ENCODE measurements at places on chromosomes 4 and X.
A peak's percentile ranks its signal among the peaks of the same experiment; 100 is the strongest.

DNA sequence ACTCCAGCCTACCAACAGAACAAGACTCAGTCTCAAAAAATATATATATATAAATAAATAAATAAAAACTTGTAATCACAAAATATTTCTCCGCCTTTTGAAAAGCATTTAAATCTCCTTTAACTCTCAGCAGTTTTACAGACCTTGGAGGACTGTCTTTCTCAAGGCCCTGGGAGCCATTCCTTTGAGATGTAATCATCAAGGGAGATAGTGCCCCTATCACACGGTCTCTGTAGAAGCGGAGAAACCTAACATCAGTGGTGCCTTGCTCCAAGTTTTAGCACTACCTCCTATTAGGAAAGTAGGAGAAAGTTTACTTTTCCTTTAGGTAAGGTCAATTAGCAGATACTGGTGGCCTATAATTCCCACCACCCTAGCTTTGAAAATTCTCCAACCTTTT lies 58.5 kb downstream of the ANTXR2 start:
- DNase-seq = no peak

- DNase-seq = no peak
Measured at GRCh38 chr4:15781427-15782095, 3.4 kb downstream of the CD38 start.

GRCh38 chr4:172109466-172109865 lies 296.3 kb downstream of the GALNTL6 start:
- DNase-seq = no peak

DNA sequence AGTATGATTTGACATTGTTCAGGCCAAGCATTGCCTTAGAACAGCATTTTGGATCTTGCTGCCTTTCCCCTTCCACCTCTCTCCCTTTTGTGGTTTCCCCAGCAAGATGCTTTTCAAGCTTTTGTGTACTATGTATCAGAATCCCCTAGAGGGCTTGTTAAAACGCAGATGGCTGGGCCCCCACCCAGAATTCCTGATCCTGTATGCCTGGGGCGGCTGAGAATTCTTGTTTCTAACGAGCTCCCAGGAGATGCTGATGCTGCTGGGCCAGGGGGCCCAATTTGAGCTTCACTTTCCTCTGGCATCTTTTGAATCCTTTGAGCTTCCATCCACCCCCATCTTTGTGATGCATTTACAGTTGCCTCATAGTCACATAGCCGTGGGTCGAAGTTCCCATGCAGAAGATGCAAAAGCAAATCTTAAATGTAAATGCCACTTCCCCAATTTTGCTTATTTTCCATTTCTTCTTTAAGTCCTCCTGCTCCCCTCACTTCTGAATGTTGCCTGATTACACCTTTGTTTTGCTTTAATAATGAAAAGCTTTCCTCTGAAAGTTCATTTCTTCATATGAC lies 18.5 kb downstream of the HCCS start:
- no peak for DNase-seq

DNA sequence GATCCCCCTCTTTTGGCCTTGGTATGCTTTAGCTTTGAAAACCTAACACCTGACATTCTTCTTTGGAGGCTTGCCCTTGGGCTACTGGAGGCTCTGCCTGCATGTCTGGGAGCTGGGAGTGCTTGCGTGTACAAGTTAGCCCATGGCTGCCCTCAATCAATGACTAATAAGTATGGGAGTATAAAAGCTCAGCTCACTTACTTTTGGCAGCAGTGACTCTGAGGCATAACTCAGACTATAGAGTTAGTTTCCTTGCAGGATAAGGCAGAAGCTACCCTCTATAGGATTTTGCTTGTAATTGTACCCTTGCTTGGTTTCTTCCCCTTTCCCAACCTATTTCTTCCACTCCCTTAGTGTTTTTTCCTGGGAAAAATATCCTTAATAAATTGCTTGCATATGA lies 247.9 kb downstream of the PPP1R2C start:
- DNase-seq = no peak

GRCh38 chr4:139767168-139767567 lies 101.5 kb downstream of the MGST2 start:
- no peak for DNase-seq

DNA sequence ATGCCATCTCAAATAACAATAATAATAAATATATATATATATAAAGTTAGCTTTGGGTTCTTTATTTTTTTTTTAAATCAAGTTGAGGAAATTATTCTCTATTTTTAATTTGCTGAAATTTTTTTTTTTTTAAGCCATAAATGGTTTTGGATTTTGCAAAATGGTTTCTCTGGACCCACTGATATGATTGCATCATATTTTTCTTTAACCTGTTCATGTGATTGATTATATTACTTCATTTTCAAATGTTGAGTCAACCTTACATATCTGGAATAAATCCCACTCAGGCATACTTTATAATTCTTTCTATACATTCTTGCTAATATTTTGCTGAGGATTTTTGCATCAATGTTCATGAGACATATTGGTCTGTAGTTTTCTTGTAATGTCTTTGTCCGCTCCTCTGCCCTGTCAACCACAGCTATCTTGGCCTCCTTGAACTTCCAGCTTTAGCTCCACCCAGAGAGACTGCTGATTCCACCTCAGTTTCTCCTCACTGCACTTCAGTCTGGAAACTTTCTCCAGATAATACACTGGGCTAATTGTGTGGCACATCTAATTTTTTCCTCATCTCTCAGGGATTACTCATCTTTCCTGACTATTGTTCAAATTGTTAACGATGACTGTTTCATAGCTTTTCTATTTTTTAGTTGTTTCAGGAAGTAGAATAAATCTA lies 160.9 kb upstream of the GIMD1 start:
- DNase-seq = no peak

DNA sequence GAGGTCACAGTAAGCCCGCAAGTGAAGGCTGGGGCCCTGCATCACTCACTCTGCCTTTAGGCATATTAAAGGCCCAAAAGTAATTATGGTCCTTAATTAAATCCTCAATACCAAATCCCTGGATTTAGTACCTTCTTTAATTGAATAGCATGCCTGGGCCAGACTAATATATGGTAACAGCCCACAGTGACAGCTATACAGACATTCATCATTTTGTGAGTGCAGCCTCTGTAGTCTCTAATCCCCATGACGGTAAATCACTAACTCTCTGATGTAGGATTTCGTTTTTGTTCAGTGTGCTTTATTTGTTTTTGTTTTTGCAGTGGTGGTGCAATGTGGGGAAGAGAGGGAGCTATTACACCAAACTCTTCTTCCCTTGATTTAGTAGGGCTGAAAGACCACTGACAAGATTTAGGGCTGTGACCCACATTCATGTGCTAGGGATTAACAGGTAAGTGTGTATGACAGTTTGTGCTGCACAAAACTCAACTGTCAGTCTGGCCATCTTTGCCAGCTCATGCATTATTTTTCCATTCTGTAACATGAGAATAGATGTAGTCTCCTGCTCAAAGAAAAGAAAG lies 60.6 kb upstream of the SLC39A8 start:
- DNase-seq = no peak

DNA sequence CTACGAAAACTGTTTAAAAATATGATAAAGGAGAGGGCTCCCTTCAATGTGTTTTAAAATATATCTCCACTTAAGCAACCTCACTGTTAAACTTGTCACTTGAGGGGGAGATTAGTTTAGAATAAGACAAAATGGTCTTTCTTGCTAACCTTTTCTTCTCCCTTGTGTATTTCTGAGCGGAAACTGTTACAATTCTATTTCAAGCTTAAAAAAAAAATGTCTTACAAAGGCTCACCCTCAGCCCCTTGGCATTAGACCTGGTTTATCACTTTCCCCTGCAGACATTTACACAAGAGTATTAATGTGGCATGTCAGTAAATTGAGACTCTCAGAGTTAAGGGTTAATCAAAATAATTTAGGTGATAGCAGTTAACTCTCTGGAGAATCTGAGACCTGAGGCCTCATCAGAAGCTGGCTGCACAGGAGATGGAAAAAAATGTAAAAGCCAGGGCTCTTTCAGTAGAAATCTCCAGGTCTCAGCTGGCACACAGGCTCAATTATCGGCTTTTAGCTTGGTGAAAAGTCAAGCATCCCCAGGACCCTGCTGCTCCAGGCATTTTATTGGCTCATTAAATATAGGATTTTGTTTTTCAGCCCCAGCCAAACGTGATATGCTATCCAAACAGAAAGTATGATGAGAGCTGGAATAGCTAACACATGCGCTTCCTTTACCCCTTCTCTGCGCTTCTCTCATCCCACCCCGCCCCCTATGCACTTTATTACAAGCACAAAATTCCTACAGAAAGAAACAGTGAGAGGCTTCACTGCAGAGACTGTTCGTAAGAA lies 130.5 kb downstream of the PPA2 start:
- no peak for DNase-seq

DNA sequence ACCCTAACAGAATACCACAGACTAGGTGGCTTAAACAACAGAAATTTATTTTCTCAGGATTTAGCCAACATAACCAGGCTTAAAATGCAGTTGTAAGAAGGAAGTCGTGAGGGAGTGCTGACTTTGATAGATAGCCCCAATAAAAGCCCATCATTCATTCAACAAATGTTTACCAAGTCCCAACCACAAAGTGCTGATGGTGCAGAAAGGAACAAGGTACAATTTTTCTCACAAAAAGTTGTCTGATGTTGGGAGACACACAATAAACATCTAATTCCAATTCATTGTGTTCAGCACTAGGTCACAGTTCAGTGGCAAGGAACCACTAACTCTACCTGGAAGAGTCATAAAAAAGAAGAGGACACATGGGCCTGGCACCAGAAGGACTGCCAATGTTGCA lies 42.2 kb downstream of the AKAP4 start:
- DNase-seq = no peak

DNA sequence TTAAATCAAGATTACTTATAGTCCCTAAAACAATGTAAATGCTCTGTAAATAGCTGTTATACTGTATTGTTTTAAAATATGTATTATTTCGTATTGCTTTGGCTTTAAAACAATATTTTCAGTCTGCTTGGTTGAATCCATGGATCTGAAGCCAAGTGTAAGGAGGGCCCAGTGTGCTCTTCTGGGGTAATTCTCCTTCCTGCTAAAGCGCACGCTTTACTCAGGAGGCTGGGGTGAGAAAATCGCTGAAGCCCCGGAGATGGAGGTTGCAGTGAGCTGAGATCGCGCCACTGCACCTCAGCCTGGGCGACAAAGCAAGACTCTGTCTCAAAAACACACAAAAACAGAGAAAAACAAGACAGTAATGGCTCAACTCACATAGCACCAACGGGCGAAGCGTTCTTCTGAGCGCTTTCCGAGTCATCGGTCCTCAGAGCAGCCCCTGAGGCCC lies 391 bp upstream of the IDUA start:
- no peak for DNase-seq

GRCh38 chr4:108192935-108193334 lies 24.2 kb upstream of the LEF1 start:
- DNase-seq = no peak

- peak; percentile 59 for DNase-seq
Measured at GRCh38 chrX:102652031-102652688, 877 bp downstream of the GPRASP1 start.

DNA sequence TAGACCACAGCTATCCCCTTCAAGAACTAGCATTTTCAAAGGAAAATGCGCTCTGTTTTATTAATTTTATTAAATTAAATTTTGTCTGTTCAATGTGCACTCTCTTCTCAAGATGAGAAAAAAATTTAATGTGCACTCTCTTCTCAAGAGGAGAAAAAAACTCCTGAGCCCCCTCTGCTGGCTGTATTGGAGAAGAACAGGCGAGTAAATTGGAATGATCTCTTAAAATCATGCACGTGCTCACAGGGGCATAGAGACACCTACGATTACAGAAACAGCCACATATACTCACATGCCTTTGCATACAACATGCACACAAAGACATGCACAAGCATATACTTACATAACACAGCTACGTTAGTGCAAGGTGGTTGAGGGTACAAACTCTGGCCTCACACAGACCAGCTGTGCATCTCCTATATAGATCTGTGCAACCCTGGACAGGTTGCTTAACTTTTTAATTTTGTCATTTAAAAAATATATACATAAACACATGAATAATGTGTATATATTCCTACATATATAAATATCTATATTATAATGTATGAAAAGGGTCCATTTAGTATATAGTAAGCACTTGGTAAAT lies 176.2 kb upstream of the CXorf66 start:
- peak; percentile 8 for DNase-seq

GRCh38 chrX:17564689-17565409 lies 172.4 kb upstream of the SCML1 start:
- no peak for DNase-seq

DNA sequence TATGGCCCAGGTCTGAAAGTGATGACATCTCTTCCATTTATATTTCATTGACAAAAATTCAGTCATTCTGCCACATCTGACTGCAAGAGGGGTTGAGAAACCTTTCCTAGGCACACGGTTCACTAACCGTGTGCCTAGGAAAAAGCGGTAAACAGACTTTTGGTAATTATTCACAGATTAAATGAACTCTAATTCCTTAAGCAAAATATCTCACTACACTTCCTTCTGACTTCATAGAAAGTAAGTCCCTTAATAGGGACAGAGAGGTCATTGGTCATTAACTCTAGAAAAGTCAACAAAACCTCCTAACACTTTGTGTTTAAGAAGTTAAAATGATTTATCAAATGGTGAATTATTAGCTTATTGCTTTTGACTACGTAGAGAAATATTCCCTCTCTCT lies 205.1 kb downstream of the PDHA2 start:
- no peak for DNase-seq

- no peak for DNase-seq
Measured at GRCh38 chrX:121407627-121408026, 360.2 kb downstream of the GLUD2 start.

DNA sequence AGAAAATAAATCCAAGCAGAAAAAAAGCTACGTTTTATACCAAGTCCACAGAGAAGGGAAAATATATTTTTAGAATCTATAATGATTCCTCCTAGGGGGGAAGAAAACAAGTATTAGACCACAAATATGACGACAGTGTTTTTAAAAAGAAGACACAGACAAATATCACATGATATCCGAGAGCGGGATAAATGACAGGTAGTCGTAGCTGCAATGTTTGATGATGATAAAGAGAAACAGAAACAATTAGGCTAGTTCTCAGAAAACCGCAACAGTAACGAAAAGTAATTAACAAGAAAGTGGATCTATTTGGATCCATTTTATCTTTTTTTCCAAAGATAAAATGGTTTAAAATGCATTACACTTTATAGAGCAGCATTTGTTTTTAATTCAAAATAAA lies 918 bp downstream of the HAUS3 start:
- no peak for DNase-seq

DNA sequence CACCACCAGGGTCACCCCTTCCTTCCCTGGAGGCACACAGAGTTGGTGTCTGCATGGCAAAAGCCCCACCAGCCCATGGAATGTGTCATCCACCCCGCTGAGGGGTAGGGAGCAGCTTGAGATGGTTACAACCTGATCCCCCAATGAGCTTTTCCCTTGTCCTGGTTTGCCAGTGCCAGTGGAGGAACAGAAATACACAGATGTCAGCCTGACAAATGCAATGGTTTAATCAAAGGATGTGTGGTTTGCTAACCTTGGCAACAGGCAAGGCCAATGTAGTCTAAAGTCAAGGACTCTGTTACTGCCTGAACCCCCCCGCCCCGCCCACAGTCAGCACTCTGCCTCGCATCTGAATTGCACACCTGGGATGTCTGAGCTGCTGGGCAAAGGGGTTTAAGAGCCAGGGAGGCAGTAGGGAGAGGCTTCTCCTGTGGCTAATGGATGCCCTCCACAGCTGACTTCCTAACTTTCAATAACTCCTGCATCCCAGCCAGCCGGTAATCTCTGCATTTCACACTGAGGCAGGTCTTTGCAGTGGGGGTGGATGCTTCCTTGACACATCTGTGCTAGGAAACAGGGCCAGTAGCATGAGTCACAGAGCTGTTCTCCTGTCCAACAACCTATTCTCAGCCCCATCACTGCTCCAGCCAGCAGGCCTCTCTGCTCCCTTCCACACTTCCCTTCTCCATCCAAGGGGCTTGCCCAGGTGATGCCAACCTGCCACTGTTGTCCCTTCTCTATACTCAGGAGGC lies 137.5 kb downstream of the AMMECR1 start:
- no peak for DNase-seq

Measured in CD4-positive, alpha-beta T cell treated with Interleukin-6 at 100 ng/mL for 8 hours (primary cell).